Left renal cortex interstitium (tissue), 4 donors: ENCODE measurements at places on chromosomes 3 and 15. TPM values are rescaled to one million over a fixed set of nuclear protein-coding genes. Genes with fewer than 3 reads are reported as not detected.

DNA sequence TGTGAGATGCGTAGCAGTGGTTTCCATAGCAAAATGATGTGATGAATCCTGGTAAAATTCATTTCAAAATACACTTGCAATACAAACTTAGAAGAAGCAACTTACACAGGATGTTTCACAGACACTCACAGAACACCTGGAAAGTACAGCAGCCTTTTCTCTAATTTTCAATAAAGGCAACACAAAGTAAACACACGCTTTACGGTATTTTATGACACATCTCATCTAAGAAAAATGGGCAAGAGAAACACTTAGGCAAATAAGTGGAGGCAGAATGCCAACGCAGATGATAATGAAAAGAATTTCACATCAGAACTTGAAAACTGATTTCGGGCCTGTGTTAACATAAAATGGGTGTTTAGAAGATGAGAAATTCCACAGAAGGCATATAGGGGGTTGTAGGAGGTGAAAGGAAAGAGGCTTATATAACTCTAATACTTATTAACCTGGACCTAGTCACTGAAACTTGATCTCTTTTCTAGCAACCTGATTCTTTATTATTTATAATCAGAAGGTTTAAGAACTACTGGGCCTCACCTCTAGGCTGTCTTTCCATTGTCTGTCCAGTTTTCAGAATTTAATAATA lies 25.6 kb upstream of the MAP3K13 start:
- DNase-seq: no peak

- DNase-seq: no peak
Observed at GRCh38 chr3:98596541-98597500, 3.4 kb upstream of the CPOX start.

The CRTC3 gene
- 27.0 TPM for polyA plus RNA-seq

- DNase-seq: peak; percentile 57
Observed at GRCh38 chr15:39579487-39580116, 1.3 kb upstream of the THBS1 start.

DNA sequence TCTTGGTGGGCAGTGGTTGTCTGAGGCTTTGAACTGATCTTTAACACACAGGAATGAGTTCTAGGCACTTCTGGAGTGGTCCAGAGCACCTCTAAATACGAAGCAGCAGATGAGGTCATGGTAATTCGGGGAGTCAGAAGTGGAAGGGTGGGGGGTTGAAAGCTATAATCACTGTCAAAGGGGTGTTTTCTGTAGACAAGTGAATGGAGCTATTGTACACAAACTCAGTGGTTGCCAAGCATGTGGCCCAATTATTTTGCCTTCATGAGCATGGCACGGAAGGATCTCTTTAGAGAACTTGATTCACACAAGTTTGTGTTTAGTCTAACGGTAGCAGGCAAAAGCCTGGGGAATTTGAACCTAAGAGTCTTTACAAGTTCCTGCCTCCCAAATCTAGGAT lies 6.3 kb downstream of the FRMD5 start:
- DNase-seq: no peak

DNA sequence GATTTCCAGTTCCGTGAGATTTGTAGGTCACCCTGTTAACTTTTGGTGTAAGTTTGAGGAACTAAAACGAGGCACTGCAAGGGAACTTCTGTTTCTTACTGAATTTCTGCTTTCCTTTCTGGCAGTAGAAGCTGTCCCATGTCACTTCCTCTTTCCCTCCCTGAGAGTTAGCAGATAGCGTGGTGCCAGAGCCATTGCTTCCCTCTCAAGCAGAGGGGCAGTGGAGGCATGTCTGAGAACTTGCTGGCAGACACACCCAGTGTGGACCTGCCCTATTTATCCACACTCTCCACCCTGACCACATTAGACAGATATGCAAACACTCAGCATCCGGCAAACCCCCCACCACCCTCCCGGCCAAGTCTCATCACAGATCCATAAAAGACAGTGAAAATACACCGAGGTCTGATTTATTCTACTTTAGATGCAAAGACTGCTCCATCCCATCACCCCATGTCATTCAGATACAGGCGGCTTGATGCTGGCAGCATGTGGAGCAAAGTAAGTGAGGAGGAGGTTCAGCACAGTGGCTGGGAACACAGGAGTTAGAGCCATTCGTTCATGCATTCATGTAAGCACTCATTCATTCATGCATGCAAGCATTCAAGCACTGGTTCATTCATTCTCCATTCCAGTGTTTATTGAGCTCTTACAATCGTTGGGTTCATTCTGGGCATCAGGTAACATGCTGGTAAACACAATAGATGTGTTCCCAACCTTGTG lies 324.7 kb downstream of the SHQ1 start:
- DNase-seq: no peak

The FAM240A gene
- polyA plus RNA-seq: 0.11 TPM

GRCh38 chr15:68817304-68818065 lies 3.2 kb downstream of the ANP32A start:
- DNase-seq: peak; percentile 64

DNA sequence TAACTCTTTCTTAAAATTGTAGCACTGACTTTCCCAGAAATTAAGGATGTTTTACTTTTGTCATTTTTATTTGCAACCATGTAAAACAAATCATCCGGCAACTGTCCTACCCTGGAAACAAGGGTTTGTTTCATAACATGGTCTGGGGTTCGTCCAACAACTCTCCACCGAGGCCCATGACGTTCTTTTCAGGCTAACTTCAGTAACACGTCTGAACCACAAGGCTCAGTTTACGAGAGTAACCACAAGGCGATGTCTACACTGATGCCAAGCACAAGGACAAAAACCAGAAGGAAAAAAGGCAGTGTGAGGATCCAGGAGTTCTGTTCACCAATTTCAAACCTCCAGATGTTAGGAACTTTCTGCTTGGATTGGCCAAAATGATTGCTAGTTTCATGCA lies 546.1 kb downstream of the NTRK3 start:
- DNase-seq: no peak

DNA sequence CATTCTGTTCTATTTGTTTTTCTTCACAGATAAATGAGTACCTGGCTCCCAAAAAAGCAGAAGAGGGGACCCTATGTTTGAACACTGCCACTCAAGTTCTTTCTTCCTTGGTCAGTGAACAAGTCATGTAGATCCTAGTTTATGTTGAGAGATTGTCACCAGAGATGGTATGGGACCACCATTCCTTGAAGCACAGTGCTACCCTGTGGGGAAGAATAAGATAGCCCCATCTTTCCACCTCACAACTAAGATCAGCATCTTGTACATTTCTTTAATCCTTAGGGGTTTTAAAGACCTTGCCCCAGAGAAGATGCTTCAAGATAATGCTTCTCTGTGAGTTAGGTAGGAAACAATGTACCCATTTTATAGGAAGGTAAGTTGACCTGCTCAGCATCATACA lies 233.5 kb upstream of the WNT5A start:
- DNase-seq: no peak

- DNase-seq: no peak
Observed at GRCh38 chr3:158395421-158395820, 175.6 kb upstream of the MLF1 start.

DNA sequence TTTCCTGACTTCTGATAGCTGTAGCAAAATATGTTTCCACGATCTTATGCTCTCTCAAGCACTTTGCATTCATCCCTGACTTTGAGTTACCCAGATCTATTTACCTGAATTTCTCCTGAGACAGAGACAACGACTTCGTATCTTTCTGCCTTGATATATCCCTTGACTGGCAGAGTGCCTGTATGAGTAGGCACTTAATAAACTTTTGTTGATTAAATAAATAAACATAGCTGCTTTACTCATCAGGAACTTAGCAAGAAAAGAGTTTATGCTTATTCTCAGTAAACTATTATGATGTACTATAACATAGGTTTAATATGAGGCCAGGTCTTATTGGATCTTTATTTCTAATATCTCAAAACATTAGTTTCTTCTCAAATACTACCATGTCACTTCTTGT lies 85.6 kb upstream of the PHLDB2 start:
- no peak for DNase-seq

DNA sequence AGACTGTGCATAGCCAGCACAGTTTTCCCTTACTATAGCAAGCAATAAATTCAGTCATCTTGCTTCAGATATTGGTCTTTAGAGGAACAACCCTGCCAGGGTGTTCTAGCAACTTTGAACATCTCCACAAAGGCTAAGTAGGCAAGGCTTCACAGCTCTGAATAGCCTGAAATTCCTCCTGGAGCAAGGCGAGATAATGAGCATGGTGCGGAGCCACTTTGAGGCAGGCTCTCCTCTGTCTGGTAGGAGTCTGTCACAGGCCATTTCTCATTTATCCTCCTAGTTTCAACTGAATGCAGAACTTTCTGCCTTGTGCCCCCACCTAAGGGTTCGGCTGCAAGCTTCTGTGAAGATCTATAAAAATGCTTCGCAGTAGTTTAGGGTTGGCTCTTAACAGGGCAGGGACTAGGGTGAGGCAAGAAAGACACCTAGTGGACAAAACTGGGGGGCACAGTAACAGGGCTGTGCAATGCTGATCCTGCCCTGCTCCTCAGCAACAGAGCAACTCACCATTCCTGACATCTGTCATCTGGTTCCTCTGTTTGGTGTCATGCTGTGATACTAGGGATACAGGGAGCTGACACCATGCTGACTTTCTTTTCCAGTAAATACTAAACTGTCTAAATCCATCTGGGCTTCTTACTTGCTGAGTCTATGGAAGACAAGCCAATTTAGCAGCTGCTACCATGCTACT lies 16.6 kb upstream of the EHHADH start:
- DNase-seq: no peak

DNA sequence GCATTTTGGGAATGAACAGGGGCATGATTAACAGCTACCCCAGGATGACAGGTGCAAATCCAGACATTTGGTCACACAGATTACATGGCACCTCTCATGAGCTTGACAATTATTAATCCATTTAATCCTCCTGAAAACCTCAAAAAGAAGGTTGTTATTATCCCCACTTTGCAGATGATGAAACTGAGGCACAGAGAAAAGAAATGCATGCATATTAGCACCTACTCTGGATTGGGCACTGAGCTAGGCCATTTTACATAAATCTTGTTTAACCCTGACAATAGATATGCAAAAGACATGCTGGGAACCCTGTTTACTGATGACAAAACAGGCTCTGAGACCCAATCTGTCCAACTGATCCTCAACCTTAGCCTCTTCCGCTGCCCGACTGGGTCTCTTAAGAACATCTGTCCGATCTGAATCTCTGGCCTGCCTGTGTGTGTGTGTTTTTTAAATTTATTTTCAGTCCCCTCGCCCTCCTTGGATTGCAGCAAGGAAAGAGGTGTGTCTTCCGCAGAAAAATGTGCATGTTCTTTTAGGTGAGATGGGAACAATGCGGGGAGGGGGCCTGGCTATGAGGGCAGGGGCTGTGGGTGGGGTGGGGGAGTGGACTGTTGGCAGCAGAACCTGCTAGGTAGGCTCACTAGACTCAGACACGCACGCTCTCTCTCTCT lies 162.5 kb downstream of the WNT7A start:
- no peak for DNase-seq

GRCh38 chr3:170942011-170942410 lies 33.6 kb upstream of the EIF5A2 start:
- DNase-seq: no peak

The MESP1 gene
- polyA plus RNA-seq: 1.8 TPM

The ERICH6 gene
- 1.1 TPM for polyA plus RNA-seq

DNA sequence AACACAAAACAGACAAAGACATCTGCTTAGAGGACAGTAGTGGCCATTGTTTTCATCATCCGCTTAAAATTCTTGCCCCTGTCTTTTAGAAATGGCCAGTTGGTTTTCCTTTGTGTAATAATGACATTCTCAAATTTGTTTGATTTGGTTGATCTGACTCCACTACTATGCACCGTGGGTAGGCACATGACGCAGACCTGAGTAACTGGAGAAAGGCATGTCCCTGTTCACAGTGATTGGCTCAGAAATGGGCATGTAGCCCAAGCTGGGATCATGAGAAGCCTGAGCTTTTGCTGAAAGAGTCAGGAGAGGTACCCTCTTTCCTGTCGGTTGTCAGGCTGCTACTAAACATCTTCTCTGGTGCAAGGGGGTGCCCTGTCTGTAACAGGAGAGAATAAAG lies 36.6 kb upstream of the MAGI1 start:
- no peak for DNase-seq

DNA sequence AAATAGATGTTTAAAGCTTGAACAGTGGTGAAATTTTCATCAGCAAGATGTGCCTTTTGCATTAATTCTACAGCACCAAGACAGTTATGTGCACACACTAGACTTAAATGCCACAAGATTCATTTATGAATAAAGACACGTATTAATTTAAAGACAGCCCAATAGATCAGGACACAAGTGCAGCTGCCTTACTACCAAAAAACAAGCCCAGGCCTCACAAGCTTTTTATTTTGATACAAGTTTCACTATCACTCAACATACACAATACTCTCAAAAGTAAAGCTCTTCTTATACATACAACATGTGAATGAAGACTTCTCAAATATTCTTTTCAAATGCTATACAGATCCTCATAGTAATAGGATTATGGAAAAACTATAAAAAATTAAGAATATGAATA lies 2.4 kb downstream of the ACAP2 start:
- no peak for DNase-seq

The INKA1 gene
- 18.4 TPM for polyA plus RNA-seq

- DNase-seq: no peak
Observed at GRCh38 chr15:68997050-68997449, 17.4 kb upstream of the NOX5 start.

- DNase-seq: no peak
Observed at GRCh38 chr15:33701304-33701696, 267.0 kb upstream of the CHRM5 start.

DNA sequence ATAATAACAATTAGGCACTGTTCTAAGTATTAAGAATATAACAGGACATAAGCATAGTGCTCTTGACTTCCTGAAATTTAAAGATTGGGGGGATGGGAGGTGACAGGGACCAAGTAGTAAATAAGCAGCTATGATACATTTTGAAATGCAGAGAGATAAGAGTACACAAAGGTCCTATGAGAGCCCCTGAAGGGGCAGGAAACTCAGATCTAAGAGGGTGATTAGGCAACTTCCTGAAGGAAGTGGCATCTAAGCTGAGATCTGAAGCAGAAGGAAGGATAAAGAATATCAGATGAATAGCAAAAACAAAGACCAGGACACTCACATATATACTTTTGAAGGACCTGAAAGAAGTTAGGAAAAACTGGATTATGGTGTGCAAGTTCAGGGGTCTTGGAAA lies 415.2 kb upstream of the FRG2C start:
- no peak for DNase-seq

DNA sequence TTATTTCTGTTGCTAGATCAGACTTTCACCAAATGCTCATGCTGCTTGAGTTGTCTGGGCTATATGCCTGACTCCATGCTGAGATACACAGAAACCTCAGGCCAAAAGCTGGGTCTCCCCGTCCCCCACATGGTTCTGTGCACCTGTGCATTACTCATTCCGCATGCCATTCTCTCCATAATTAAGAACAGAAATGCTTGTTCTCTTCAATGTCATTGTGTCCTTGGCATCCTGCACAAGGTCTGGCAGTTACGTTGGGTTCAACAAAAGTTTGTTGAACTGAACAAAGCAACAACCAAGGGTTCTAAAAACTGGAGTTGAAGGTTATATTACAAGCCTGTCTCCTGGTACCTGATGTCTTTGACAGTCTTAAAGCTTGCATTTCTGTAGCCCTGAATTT lies 177.5 kb downstream of the FNDC3B start:
- DNase-seq: no peak

- no peak for DNase-seq
Observed at GRCh38 chr3:72559385-72559784, 288.9 kb downstream of the SHQ1 start.

The IGSF10 gene
- polyA plus RNA-seq: 2.3 TPM
